Skeletal muscle cell (primary cell): ENCODE measurements at places on chromosomes 6 and 20.

DNA sequence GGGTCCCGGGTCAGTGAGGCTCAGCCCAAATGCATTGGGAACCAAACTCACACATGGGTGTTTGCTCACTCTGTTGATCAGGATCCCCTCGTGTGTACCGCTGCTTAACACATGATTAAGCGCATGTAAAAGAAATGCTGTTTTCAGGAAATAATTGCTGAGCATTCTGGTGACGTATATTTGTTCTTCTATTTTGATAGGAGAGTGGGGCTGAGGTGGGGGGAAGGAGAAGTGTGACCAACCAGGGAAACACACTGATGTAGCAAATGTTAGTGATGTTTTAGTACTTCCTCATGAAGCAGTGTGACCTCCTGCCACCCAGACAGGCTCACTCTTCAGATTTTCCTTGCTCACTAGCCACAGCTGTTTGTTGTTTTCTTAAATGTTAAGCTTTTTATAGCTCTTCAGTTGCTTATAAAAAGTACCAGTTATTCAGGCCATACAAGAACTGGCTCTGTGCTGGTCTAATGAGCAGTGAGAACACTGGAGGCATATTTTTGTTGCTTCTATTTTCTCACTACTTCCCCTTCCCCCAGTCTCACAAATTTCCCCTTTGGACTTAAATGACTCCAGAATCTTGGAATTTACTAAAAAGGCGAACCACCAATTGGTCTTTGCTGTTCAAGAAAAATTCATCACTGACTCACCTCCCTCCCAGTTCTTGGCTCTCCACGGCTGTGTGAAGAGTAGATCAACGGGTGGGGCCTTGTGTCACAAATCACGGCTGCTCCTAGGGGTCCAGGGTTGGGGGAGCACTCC, 79.2 kb upstream of the BACH2 start:
- DNase-seq = peak; percentile 68

GRCh38 chr6:12958052-12958706, 241.6 kb downstream of the PHACTR1 start:
- no peak for DNase-seq

DNA sequence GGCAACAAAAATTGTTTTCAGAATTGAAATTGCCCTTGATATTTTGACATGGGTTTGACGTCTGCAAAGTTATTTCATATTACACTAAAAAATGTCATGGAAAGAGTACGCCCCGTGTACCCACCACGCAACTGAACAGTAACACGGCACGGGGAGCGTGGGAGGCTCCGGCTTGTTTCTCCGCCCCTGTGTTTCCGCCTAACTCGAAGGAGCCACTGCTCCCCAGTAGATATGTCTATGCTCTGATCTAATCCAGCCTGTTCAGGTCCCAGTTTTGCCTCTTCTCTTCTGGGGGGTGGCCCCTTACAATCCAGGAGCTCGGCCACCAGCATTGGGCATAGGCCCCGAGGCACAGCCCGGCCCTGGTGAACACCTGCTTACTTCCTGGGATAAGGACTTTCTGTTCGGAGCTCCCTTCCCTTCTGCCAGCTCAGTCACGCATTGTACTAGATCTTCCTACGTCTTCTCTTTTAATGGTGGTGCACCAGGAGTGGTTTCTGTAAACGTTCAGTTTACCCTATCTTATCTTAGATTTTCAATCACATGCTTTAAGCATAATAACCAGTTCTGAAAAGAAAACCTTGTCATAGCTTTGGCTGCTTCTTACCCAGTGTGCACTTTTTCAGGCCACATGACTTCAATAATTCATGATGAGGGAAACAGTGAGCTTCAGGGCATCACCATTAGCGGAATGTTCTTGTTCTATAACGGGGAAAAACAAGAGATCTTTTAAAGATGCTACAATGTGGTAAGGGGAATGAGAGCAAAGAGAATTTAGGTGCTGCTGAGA, 43.9 kb upstream of the EXOC2 start:
- no peak for DNase-seq

DNA sequence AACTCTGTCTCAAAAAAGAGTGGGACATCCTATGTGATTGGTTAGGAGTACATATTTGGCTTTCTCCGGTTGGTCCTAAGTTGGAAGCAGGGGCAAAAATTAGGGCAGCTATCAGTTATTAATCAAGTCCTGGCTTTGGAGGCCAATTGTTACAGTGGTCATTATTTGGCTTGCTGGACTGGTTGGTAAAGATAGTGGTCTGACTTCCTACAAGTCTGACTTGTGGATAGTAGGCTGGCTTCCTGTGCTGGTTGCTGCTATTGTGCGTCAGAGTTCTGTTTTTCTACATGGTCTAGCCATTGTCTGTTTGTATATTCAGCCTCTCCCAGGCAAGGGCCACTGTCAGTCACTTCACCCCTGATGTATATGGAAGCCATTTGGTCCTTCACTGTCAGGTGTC, 7.0 kb downstream of the ACOT8 start:
- no peak for DNase-seq

- no peak for DNase-seq
Observed at GRCh38 chr6:52509281-52510212, 67.3 kb downstream of the TRAM2 start.

DNA sequence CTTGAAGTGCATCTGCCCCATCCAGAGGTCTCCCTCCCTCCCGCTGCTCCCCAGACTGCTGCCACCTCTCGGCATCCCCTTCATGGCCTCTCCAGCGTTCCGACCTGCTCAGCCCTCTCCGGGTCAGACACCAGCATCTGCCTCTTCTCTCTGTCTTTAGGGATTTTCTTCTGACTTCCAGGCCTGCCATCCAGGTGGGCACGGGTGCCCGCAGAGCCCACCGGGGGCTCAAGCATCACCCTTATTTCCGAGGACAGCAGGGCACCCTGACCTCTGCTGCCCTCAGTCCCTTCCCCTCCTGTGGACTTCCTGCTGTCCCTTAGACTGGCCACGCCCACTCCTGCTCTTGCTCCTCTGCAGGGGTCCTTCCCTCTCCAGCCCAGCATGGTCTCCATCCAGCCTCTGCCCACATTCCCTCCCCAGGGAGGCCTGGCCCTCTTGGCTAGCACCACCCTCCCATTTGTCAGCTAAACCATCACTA, 3.3 kb downstream of the NPEPL1 start:
- no peak for DNase-seq

- no peak for DNase-seq
Observed at GRCh38 chr6:5521322-5521721, 260.0 kb downstream of the FARS2 start.

- DNase-seq = no peak
Observed at GRCh38 chr6:161446949-161447348, 173.1 kb upstream of the AGPAT4 start.

GRCh38 chr6:32885698-32886286, 31.8 kb downstream of the PSMB9 start:
- no peak for DNase-seq

GRCh38 chr20:891706-892080, 24.4 kb downstream of the ANGPT4 start:
- DNase-seq = no peak

DNA sequence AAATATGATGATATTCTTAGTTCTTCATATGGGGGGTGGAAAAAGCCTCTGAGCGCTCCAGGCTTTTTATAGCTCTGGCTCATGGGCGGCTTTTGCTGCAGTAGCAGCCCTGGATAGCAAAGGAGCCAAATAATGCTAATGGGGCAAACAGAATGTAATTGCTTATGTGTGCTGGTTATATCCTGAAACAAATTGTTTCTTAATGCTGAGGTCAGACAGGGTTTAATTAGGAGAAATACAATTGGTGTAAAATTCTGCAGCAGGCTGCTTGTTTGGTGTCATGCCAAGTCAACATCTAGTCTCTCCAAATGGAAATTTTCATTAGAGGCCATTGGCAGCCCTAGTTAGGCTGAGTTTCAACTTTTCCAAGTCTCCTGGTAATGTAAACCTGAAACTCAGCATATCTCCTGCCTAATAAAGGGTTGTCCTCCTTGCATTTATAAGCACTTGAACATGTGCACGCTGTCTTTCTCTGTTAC, 530.1 kb upstream of the NOX3 start:
- no peak for DNase-seq

DNA sequence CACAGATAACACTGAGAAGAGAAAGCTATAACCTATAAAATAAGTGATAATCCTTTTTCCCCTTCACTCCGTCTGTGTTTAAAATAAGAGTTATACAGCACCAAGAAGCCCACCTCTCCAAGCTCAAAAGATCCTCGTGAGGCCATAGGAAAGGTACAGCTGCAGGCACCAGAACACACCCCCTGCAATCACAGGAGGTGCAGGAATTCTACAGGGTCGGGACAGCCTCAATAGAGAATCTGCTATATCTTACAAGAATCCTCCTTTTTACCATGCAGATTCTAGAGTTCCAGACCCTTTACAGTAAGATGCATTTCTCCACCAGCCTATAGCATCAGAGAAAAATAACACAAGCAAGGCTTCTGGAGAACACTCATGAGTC, 5.0 kb upstream of the ADGRF1 start:
- no peak for DNase-seq

DNA sequence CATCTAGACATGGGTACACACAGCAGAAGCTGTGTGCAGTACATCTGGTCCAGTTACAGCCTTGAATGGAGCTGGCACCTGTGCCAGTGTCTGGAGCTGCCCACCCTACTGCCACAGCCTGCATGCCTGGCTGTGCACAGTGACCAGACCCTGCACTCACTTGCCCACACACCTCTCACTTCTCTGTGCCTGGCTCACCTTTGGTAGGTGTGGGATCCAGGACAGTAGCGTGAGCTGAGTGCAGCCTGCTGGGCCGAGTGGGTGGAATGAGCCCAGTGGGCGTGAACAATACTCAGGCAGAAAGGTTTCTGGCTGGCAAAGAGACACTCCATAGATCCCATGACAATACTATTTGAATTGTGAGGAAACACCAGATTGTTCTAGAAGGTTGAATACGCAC, 839.5 kb upstream of the FLRT3 start:
- no peak for DNase-seq

- no peak for DNase-seq
Observed at GRCh38 chr6:128204616-128205015, 303.8 kb upstream of the THEMIS start.

GRCh38 chr6:163338671-163339405, 75.7 kb upstream of the QKI start:
- peak; percentile 76 for DNase-seq

GRCh38 chr6:115271434-115271833, 789.3 kb downstream of the FRK start:
- DNase-seq = no peak

GRCh38 chr6:90229331-90230010, 67.2 kb downstream of the BACH2 start:
- no peak for DNase-seq

DNA sequence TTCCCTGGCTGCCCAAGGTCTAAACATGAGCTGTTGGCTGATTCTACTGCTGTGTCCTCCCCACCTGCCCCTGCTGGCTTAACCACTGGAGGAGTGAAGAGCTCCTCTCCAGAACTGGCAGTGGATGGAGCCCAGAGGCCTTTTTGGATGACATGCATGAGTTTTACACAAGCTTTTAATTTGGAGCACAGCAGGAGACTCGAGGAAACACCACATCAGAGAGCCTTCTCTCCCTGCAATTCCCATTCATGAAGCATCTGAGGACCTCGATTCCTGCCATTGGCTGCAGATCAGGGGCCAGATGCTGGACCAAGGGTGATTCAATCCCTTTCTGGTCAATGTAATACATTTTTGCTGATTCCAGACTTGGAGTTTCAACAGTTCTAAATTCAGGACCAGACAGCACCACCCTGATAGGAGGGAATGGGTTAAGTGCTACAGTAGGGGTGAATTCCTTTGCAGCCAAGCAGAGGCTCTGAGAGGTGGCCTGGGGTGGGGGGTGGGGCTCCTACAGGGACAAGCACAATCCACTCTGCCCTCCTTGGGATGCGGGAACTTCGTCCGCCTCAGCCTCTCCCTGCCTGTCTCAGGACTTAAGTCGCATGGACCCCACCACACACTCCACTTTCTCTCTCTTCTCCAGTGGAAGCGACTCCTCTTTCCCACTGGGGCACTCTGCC, 599 bp upstream of the PSORS1C1 start:
- DNase-seq = peak; percentile 31

DNA sequence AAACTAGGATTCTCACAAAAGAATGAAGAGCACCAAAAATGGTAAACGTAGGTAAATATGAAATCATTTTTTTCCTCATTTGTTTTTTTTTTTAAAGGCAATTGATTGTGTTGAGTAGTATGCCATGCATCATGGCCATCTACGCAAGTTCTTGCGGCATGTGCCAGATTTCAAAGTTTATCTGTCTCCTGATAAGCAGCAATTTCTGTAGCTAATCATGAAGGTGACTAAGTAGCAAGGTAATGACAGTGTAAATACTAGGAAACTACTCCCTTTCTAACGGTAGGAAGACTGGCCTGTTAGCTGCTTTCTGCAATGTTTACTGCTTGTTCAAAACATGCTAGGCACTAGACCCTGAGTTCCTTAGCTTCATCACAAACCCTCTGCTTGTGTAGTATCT, 13.4 kb upstream of the LY86 start:
- DNase-seq = no peak

DNA sequence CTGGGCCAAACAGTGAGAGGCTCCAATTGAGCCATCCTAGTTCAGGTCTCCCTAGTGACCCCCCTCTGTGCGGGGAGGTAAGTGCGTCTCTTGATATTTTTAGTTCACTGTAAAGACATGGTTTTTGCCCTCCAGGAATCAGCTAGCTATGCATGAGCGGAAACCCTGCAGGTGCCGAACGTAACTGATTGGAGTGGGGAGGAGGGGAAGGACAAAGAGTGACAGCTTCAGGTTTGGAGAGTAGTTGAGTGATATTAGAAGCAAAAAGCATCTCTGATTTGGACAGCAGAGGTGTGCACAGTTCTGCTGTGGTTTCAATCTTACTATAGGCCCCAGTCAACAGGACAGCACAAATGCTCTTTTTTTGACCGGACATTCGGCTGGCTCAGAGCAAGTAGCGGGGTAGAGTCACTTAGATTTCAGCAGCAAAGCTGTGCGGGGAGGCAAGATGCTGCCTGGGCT, 31.8 kb downstream of the TBC1D7 start:
- no peak for DNase-seq

DNA sequence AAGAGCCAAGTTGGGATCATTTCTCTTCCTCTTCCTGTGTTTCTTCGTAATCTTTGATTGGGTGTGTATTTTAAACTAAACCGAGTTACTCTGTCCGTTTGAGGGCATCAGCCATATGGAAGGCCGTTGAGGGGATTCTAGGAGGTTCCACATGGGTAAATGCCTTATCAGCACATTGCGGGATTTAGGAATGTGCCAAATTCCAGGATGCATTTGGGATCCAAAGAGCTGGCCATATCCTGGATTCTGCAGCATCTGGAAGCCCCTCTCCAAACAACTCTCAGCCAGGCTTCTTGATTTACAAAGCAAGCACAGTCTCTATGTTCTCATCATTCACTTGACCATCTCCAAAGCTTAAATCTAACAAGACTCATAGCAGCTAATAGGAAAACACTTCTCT, 67.6 kb upstream of the RIN2 start:
- DNase-seq = no peak

DNA sequence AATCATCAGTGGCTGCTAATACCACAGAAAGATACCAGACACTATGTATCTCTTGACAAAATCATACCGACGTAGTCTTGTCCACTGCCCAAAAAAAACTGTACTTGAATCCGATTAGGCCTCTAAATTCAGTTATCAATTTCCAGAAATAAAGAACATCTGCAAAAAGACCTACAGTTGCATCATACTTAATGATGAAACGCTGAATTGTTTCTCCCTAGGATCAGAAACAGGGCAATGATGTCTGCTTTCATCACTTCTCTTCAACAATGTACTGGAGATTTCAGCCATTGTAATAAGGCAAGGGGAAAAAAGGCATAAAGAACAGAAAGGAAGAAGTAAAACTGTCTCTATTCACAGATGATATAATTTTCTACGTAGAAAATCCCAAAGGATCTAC, 152.0 kb downstream of the TASP1 start:
- DNase-seq = no peak
